ENCODE measurements at places on chromosomes 4 and X.
A peak's percentile ranks its signal among the peaks of the same experiment; 100 is the strongest.

DNA sequence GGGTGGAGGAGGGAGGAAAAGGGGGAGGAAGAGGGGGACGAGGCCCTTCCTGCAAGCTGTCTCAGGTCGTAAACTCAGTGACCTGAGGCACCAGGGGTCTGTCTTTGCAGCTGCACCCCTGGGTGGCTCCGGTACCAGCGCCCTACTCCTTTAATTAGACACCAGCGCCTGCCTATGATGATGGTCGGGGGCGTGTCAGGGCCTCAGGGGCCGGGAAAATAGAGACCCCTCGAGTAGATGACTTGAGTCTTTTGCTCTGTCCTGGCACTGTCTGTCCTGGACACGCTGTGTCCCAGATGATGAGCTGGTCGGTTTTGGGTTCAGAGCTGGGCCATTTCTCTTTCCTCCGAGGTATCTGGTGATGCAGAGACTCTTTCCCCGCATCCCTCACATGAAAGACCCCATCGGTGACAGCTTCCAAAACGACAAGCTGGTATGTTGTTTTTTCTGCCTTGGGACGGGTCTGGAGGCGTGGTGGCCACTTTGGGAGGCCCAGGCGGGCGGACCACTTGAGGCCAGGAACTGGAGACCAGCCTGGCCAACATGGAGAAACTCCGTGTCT is 11.2 kb downstream of the SLC25A6 start:
- no peak for DNase-seq

DNA sequence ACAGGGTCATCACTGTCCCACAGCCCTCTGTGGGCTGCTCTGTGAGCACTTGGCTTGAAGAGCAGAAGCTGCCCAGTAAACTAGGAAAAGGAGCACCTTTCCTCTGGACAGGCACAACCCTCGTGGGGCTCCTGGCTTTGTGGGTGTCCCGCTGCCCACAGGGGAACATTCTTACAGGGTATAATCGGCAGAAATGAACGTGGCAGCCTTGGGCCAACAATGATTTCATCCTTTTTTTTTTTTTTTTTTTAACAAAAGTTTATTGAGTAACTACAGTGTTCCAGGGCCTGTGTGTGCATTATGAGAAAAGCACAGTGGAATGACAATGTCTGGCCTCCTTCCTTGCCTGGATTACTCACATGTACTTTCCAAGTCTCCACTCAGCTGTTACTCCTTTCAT is 197.2 kb downstream of the PDGFC start:
- DNase-seq = peak; percentile 78

DNA sequence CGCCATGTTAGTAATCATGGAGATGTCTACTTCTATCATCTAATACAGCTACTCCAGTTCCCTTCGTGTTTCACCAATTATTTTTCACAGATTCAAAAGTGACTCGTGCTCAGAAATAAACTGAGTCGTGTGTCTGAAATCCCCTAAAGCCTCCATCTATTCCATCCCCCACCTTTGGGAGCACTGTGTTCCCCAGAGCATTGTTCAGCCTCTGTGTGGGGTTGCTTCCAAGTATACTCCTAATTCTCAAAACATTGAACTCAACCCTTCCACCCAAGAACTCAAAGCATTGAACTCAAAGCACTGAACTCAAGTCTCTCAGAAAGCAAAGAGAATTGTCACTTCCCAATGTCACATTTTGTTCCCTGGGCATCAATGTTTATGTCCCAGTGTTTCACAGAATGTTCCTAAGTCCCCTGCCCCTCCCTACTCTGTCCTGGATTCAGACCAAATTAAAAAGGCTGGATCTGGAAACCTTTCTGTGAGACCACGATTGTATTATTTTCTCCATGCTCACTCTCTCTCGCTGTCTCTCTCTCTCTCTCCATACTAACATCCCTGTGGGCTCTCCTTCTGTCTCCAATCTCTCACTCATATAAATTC is 138.5 kb upstream of the QRFPR start:
- DNase-seq = no peak

DNA sequence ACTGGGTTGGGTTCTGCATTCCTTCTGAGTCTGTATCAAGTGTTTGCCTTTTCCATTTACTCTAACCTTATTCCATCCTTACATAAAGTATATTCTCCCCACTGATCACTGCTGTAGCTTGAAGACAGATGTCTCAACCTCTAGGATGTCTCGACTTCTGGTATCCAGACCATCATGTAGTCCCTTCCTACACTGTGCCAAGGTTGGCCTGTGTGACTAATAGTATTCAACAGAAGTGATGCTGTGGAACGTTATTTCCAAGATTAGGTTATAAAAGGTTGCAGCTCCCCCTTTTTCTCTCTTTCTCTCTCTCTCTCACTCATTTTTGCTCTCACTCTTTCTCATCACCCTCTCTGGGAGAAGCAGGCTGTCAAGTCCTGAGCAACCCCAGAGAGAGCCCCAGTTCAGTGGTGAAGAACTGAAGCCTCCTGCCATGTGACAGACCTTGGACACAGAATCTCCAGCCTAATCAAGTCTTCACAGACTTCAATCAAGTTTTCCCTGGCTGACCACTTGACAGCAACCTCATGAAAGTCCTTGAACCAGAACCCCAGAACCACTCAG is 75.4 kb downstream of the PRDM5 start:
- DNase-seq = no peak

DNA sequence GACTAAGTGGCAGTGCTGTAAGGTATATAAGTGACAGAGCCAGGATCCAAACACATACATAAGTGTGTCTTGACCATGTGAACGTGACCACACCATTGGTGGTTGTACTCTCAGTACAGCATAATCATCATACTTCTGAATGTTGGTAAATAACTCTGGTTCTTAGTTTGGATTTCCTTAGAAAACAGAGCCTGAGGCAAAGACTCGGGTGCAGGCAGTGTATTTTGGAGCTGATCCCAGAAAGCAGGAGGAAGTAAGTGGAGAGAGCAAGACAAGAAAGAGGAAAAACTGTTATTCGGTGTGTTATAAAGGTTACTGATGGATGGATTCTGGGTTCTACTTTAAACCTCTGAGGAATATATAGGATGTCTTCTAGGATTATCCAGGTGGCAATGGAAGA is 127.9 kb downstream of the SLC39A8 start:
- no peak for DNase-seq

DNA sequence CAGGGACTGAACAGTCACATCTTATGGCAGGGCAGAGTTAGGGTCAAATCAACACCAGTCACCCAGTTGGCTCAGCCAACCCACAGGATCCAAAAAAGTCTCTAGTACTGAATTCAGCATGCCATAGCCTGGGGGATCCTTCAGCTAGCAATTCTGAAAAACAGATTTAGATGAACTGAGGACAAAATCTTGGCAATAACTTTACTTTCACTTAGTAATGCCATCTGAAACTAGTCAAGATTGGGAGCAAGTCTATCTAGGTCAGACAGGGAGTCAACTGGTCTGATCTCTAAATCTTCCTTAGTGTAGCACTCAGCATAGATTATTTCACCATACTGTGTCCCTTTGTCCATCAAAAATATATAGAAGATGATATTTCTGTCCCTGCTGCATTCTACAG is 76.0 kb downstream of the HHIP start:
- DNase-seq = no peak

DNA sequence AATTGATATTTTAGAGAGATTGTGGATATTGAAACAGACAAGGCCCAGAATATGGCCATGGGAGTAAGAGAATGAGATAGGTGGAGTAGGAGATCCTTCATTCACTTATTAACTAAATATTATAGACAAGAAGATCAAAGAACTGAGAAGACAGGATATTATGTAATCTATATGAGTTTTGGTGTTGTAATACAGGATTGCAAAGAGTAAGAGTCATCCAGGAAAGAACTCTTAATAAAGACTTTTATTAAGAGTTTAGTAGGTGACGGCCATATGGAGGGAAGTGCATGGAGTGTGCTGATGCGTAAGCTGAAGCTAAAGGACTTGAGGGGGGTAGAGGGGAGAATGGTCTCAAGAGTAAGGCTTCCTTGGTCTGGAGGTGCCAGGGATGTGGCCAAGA is 153.7 kb downstream of the VEGFC start:
- DNase-seq = no peak

- DNase-seq = peak; percentile 48
Observed at GRCh38 chrX:39492497-39493162, 605.1 kb downstream of the BCOR start.

- no peak for DNase-seq
Observed at GRCh38 chr4:127284236-127284635, 348.5 kb upstream of the INTU start.

- DNase-seq = no peak
Observed at GRCh38 chr4:137253949-137254348, 278.3 kb downstream of the PCDH18 start.

DNA sequence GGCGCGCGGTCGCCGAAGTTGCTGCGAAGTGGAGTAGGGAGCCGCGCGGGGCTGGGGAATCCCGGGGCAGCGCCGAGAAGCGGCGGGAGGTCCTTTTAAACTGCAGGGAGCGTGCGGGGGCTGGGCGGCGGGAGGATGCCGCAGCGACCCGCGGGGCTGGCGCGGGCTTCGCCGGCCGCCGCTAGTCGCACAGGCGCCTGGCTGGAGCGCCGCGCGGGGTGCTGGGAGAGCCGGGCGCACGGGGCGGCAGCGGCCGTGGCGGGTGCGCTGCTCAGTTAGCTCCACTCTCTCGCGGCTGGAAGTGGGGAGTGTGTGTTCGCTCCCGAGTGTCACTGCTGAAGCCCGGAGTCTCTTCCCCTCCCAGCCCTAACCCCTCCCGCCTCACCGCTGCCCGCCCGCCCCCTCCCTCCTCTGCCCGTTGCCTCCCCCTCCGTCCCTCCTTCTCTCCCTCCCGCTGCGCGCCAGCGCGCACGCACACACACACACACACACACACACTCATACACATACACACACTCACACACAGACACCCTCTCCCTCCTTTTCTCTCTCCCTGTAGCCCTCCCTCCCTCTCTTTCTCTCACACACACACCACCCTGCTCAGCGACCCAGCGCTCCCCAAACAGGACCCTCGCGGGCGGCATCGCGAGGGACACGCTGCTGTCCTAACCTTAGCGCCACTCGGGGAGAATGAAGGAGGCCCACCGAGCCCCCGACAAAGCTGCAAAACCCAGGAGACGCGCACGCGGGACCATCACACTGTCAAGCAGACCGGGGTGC is at the start of gene NDNF:
NDNF (minus strand) TSS at position 312 of the 780 bp plus-strand sequence. CDS start 26,698 bp downstream, outside the sequence.
- peak; percentile 45 for DNase-seq

DNA sequence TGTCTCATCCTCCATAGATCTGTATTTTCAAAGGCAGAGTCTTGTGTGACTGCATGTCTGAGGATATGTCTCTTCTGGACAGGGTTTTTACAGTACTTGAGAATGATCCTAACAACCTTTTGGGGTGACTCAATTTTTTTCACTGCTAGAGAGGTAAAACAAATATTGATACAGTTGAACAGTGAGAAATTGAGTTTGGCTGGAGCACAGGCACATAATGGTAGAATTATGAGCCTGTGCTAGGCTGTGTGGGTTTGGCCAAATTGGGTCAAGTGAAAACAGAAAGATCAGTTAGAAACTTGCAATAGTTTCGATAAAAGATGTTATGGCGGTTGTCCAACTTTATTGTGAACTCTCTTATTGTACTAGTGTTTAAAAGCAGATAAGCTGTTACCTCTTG is 23.3 kb upstream of the EOLA2 start:
- no peak for DNase-seq

DNA sequence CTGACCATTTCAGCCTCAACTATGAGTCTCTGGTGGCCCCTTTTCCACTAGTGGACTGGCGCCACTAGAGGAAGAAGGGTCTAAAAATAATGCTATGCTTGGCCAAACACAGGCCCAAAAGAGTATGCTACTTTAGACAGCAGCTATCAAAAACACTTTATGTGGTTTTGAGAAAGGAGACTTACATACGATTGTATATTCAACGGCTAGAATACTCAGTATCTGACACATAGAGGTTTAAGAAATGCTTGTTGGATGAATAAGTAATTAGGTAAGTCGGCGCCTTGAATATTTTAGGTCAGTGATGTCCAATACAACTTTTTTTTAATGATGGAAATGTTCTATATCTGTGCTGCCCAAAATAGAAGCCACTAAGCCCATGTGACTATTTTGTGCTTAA is 25.7 kb upstream of the TMPRSS11A start:
- DNase-seq = no peak

GRCh38 chrX:105126201-105126600 is 94.3 kb downstream of the TEX13A start:
- DNase-seq = no peak

- DNase-seq = no peak
Observed at GRCh38 chr4:970046-970745, 3.2 kb downstream of the DGKQ start.

- no peak for DNase-seq
Observed at GRCh38 chrX:11929476-11929875, 171.4 kb downstream of the MSL3 start.

DNA sequence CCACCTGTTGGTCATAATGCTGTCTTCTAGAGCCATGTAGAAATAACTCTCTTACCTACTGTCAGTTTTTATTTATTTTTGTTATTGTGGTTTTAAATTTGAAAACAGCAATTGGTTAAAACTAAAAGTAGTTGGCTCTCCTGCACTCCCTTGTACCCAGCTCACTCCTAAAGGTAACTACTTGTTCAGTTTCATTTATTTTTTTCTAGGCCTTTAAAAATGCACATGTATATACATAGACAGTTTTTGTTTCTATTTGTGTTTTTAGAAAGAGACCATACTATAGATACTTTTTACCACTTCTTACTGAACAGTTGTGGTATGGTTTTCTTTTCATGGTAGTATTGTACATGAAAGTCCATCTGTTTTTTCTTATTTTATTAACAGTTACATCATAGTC is 16.8 kb downstream of the SMAD1 start:
- no peak for DNase-seq

DNA sequence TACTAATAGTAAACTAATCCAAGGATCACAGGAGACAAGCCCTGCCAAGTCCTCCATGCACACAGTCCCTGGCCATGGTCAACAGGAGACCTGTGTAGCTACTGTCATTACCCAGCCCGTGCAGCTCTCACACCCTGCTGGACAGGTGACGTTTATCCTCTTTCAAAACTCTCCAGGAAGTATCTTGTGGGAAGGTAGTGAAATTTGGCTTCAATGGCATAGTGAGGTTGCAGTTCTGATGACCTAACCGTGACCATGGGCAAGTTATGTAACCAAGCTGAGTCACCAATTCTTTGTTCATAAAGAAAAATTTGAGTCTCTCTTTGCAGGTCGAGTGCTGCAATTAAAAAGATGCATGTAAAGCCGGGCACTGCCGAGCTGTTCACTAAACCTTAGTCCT is 11.3 kb upstream of the SLC2A9 start:
- peak; percentile 85 for DNase-seq

DNA sequence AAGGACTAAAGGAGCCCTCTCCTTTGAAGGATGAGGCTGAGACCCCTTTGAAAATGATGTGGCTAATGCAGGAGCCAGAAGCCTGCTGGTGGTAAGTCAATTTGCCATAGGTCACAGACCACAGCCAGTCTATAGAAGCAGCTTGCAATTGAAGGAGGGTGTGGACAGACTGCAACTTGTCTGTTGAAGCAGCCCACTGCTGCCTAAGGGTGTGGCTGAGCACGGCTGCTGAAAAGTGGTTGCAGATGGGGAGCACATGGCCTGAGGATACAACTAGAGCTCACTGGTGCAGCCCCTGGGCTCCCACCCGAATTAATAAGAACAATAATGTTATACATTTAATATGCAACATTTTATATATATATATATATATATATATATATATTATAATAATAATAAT is 11.4 kb upstream of the EXOC1L start:
- DNase-seq = no peak
